ENCODE measurements at places on chromosomes 3 and 15.

GRCh38 chr3:127743351-127744252 is 70.8 kb downstream of the ABTB1 start:
- DNase-seq = no peak

DNA sequence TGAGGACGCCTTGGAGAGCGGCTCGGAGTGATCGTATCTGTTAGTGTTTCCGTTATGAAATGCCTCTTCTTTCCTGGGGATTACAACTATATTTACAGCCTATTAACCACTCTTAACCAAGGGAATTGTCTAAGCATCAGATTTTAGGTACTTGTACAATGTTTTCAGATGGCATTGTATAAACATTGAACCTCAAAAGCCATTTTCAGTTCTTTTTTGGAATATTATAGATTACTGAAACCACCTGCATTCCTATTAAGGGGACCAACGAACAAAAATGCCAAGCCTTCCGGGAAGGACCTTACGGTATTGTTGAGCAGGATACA is 1.1 kb downstream of the NEO1 start:
- no peak for DNase-seq

DNA sequence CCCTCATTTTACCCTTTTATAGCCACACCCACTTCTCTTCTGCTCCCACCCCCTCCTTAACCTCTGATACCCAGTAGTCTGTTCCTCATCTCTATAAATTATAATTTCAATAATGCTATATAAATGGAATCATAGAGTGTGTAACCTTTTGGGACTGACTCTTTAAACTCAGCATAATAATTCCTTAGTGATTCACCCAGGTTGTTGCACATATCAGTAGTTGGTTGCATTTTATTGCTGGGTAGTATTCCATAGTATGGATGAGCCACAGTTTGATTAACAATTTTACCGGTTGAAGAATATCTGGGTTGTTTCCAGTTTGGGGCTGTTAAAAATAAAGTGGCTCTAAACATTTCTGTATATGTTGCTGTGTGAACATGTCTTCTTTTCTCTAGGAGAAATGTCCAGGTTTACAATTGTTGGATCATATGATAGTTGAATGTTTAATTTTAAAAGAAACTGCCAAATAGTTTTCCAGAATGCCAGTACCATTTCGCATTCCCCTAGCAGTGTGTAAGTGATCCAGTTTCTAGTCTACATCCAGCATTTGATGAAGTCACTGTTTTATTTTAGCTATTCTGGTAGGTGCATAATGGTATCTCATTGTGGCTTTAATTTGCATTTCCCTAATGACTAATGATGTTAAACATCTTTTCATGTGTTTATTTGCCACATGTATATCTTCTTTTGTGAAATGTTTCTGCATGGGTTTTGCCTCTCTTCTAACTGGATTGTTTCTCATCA is 68.5 kb downstream of the VPS8 start:
- DNase-seq = no peak

GRCh38 chr3:53552730-53553129 is 58.3 kb downstream of the CACNA1D start:
- no peak for DNase-seq

- DNase-seq = no peak
Observed at GRCh38 chr3:155428563-155428962, 135.1 kb upstream of the STRIT1 start.

GRCh38 chr3:188184649-188185048 is 30.7 kb downstream of the LPP start:
- DNase-seq = no peak

GRCh38 chr15:40790718-40791117 is 16.2 kb upstream of the ZFYVE19 start:
- DNase-seq = no peak

- no peak for DNase-seq
Observed at GRCh38 chr3:125059488-125060245, 3.9 kb upstream of the HEG1 start.

DNA sequence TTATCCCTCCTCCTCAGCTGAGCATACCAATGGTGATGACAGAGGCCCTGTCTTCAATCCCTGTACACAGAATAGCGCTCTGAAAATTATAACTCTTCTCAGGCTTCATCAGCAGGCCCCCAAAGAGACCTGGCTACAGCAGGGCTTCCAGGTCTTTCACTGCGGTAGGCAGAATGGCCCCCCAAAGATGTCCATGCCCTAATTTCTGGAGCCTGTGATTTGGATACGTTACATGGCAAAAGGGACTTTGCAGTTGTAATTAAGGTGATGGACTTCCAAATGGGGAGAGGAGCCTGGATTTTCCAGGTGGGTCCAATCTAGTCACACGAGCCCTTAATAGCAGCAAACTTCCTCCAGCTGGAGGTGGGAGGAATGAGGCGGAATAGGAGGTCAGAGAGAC is 221.8 kb upstream of the CTDSPL start:
- DNase-seq = no peak

GRCh38 chr15:45231864-45232562 is 20.0 kb upstream of the SLC28A2 start:
- DNase-seq = no peak

- no peak for DNase-seq
Observed at GRCh38 chr15:74133694-74134386, 3.5 kb downstream of the ISLR2 start.

DNA sequence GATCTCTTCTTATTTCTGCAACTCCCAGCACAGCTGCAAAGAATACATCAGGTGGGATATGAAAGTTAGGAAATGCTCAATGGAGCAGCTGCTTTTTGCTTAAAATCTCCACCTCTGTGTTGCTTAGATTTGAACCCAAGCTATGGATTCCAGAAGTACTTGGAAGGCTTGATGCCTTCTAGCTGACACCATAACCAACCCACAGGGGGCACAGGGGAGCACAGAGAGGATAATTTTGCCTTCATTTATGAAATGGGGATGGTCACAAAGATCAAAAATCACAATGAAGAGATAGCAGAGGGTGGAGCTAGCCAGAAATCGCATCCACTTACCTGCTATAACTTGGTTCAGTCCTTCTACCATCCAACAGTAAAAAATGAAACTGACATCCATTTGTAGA is 75.7 kb downstream of the DUT start:
- DNase-seq = no peak

- no peak for DNase-seq
Observed at GRCh38 chr15:87219650-87220615, 1036.6 kb downstream of the NTRK3 start.

DNA sequence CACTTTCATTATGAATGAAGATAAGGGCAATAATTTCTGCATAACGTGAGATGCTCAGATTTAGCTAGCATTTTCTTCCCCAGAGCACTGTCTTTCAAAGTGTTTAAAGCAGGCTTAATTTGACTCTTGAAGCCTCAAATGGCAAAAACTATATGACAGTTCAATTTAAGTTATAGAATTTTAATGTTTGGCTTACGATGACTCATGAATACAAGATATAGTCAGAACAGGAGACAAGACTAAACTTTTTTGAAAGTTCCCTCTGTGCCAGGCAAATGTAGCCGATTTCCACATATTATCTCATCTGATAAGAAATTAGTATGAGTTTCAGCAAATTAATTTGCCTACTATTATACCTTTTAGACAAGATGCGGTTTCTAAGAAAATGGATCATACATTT is 19.6 kb downstream of the ABI3BP start:
- DNase-seq = no peak

- DNase-seq = no peak
Observed at GRCh38 chr3:50665081-50665840, 9.5 kb upstream of the DOCK3 start.

GRCh38 chr15:79171320-79172031 is 80.9 kb upstream of the RASGRF1 start:
- DNase-seq = no peak

DNA sequence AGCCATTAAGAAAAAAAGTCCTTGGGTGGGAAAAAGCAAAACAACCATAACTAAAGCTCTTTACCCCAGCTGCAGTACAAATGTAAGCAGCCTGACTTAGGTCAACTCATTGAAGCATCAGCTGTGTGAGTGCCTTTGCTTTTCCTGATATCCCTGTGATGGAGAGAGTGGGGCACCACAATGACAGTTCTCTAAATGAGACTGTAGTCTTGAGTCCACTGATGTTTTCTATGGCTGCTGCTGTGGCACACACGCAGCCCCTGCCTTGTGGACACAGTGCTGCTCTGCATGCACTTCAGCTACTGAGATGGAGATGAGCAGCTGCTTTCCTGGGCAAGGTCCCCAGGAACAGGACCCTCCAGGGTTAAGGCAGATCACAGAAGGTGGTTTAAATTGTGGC is 173.2 kb downstream of the KCNAB1 start:
- DNase-seq = no peak

- DNase-seq = no peak
Observed at GRCh38 chr15:83185561-83185960, 22.1 kb downstream of the HDGFL3 start.

DNA sequence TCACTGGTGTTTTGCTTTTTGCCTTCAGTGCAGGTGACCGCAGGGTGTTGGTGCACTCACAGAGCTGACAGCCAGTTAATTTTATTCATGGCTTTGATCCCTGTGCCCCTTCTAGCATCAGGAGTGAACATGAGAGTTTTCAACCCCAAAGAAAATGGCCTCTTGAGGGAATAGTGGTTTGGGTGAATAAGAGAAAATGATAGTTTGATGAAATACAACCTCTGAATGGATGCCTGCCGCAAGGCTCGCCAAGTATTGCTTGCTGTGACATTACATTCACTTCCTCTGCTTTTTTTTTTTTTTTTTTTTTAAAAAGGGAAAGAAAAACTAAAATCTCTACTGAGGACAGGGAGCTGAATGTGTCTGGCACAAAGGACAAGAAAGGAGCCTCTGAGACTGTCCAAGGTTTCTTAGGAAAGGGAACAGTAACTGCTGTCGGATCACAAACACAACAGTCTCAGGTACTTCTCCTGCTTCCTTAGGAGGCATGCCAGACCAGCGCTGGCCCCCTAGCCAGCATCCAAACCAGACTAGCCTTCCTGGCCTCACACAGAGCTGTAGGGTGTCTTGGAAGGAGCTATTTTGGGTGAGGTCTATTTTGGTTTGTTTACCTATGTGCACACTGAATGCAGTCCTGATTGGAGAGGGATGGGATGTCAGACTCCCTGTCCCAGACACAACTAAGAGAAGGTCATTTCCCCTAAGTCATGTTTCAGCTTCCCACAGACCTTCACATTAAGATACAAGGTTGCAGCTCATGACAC is 29.0 kb downstream of the CCDC80 start:
- DNase-seq = no peak

DNA sequence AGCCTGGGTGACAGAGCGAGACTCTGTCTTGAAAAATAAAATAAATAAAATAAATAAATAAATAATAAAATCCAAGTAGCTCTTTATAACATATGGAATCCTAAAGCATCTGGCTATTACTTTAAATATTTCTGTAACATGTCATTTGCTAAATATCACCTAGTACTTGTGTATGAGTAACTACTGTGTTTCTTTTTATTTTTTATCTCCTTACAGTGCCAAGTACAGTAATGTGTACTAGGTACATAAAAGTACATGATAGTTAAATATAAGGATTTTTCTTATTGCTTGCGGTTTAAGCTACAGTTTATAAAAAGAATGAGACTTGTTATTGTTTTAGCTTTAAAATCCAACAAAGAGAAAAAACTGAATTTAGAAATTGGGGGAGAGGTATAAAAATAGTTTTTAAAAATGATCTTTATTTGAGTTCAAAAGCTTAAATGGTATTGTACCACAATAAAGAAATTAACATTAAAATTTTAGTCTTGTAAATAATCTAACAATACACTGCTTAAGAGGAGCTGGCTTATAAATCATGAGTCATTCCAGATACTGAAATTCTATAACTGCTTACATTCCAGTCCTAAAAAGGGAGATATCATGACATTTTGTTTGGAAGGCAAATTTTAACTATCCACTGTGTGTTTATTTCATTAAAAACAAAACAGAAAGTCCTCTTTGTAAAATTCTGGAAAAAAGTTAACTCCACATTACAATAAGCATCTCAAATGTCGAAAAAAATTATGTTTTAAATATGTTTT is 73.1 kb downstream of the FGF7 start:
- no peak for DNase-seq

DNA sequence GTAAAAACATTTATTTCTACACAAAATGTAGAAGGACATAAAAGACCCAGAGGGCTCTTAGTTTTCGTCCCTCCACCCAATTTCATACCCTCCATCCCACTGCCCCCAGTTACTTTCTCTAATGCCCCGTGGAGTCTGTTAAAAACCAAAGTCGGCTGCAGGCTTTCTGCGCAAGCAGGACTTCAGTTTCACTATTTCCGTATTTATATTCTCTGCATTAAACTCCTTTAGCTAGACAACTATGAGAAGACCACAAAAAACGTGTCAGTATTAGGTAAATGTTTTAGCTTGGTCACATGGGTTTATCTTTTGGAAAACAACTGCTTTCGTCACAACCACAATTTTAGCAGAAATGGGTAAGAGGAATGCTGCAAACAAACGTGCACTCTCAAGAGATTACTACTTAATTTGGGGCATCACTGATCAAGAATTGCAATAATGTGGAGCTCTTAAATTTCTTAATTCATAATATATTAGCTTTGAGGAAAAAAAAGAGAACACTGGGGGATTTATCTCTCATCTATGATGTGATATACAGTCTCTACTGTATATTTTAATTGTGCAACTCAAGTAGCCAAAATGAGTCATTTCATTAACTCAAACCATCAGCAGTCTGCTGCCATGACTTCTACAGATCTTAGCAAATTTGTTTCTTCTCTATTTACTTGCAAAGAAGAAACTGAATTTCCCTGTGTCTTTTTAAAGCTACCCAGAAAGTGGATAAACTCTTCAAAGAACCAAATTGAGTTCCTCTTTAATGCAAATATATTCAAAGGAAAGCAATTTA is 740 bp upstream of the NSMCE3 start:
- no peak for DNase-seq

DNA sequence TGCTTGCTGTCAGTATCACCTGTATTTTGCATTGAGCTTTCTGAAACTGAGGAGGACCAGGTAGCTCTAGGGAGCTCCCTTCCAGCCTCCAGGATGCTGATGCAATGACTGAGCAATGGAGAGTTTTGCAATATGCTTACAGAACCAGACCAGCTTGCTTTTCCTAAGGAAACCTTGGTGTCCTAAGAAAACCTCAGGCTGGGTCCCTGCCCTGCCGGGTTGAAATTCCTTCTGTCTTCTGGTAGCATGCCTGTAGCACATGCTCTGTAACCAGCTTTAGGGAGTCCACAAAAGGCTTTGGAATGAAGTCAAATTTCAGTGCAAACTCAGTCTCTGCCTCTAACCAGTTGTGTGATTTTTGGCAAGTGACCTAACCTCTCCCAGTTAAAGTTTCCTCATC is 65.8 kb upstream of the GSK3B start:
- DNase-seq = no peak

GRCh38 chr3:4720316-4721075 is 227.3 kb downstream of the ITPR1 start:
- no peak for DNase-seq

GRCh38 chr3:179438841-179439240 is 12.4 kb downstream of the GNB4 start:
- no peak for DNase-seq
